ENCODE measurements at places on chromosomes 7 and 10.

DNA sequence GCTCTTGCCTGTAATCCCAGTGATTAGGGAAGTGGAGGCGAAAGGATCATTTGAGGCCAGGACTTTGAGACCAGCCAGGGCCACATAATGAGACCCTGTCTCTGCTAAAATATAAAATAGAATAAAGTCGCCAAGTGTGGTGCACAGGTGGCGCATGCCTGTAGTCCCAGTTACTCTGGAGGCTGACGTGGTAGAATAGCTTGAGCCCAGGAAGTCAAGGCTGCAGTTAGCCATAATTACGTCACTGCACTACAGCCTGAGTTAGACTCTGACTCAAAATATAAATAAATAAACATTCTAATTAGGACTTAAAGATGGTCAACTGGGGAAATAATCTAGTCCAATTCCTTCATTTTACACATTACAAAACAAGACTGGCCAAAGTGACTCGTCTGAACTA lies 768 bp downstream of the CHCHD2 start:
- DNase-seq, result peak; percentile 53

DNA sequence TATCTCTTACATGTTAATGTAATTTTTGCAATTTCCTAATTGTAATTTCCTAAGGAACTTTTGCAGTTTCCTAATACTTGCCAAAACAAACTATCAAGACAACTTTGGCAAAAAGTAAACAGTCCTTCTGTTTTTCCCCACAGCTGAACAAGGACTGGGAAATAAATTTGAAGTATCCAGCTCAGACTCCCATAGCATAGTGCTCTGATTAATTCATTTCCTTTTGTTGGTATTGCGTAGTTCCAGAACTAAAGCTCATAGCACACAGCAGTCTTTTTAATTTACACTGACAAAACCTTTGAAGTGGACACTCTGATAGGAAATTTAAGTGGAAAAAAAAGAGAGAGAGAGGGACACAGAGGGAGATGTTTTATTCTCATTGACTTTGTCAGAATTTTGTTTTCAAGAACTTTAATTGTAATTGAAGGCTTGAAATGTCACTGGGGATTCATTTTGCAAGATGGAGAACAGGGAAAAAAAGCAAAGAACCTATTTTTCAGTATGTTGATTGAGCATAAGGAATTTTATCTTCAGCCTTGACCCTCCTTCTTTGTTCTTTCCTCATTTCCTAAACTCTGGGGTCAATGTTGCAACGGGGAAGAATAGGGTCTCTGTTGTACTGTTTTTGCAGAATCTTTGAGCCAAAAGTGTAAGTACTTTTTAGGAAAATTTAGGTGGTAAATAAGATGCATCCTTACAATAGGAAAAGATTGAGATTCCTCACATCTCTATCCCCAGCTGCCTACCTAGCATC lies 232.2 kb upstream of the NPSR1 start:
- DNase-seq, result no peak

GRCh38 chr10:84415539-84416244 lies 87.3 kb downstream of the CCSER2 start:
- no peak for DNase-seq

- DNase-seq, result no peak
These were observed 40.3 kb upstream of the TRIM8 start for GRCh38 chr10:102603946-102604345.

GRCh38 chr10:95716866-95717265 lies 23.1 kb upstream of the TCTN3 start:
- DNase-seq, result no peak

- no peak for DNase-seq
These were observed 515.3 kb downstream of the GRID1 start for GRCh38 chr10:85851325-85851724.

- DNase-seq, result peak; percentile 89
These were observed 161.2 kb downstream of the CELF2 start for GRCh38 chr10:11178606-11179515.

- DNase-seq, result no peak
These were observed 5.2 kb downstream of the ZNF365 start for GRCh38 chr10:62379394-62379793.

DNA sequence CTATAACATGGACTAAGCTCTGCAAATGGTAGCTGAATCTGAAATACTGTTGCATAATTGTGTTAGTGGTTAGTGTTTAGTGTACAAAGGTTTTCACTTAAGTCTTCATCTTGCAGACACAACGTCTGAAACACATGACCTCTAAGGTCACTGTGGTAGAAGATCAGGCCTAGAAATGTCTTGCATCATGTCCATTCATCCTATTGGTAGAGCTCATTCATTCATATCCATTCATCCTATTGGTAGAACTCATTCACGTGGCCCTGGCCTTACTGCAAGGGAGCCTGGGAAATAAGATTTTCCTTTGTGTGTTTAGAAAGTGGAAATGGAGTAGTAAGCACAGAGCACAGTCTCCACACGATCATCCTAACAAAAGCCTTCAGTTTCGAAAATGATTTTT lies 485.8 kb downstream of the PLXNA4 start:
- DNase-seq, result no peak

DNA sequence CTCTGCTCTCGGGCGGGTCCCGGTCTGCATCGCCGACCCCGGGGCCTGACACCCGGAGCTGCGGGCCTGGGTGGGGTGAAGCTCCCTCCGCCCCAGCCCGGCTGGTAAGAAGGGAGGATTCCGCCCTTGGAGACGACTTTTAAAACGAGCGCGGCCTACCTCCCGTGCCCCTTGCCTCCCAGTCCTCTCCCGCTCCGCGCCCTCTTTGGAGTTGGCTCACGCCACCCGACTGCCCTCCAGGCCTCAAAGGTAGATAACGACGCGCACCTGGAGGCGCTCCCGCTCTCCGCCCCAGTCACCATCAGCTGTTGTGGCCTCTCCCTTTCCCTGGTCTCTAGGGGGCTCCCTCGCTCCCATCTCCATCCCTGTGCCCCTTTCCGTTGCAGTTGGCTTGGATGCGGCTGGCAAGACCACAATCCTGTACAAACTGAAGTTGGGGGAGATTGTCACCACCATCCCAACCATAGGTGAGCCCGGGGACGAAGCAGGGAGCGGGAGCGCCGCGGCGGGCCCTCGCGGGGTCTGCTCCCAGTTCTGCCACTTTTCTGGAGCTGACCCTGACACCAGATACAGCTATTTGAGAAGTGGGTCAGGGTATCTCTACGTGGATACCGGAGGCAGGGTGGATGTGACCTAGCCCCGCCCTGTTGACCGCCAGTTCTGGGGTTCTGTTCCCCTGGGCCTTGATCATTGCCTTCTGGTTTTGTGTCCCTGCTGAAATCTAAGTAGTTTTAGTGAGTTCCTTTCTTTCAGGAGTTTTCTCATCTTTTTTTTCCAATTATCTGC lies 679 bp downstream of the ARF5 start:
- DNase-seq, result peak; percentile 27

DNA sequence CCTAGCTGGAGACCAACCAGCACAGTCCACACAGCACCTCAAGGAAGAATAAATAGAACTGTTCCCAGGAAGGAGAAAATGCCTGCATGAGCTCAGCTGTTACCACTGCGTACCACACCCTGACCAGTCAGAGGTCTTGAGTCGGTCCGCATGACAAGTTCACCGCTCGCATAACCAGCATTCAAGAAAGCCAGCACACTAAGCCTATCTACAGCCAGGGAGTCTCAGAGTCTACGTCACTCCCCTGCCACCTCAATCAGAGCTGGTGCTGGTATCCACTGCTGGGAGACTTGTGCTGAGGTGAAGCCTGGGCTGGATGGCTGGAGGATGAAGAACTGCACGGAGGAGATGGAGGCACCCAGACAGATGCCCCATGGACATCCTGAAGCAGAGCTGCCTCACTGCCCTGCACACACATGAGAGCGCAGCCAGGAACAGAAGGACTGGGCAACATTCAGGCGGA lies 19.6 kb downstream of the AKR1C1 start:
- DNase-seq, result no peak

GRCh38 chr7:22350466-22351328 lies 6.3 kb downstream of the RAPGEF5 start:
- no peak for DNase-seq
